ENCODE measurements at places on chromosomes 1 and 21. TPM values are rescaled to one million over a fixed set of nuclear protein-coding genes. Genes with fewer than 3 reads are reported as not detected.

GRCh38 chr1:101128211-101128727 is 102.7 kb upstream of the DPH5 start:
- DNase-seq = no peak

- peak; percentile 32 for DNase-seq
Observed at GRCh38 chr1:162562470-162562828, 927 bp downstream of the UAP1 start.

DNA sequence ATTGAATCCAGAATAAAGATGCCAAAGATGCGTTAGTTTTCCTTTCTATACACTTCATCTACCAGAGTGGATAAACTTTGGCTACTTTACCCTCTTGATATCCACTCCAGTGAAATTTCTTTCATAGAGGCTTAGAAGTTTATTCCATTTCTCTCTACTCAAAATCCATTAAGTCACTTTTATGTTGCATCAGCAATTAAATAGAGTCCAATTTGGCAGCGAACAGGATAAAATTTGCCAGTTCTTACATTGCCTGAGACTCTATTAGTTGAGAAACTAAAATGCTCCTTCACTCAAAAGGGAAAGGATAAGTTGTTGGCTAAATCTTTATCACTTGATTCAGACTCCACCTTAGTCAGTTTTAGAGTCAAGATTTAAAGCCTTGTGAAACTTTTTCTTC is 57.9 kb downstream of the ACBD6 start:
- DNase-seq = no peak

DNA sequence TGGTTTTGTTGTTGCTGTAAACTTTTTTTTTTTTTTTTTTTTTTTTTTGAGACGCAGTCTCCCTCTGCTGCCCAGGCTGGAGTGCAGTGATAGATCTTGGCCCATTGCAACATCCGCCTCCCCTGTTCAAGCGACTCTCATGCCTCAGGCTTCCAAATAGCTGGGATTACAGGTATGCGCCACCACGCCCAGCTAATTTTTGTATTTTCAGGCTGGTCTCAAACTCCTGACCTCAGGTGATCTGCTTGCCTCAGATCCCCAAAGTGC is 78.9 kb upstream of the SLC45A1 start:
- DNase-seq = peak; percentile 65

GRCh38 chr1:39995973-39996393 is 41.0 kb downstream of the MFSD2A start:
- DNase-seq = no peak

DNA sequence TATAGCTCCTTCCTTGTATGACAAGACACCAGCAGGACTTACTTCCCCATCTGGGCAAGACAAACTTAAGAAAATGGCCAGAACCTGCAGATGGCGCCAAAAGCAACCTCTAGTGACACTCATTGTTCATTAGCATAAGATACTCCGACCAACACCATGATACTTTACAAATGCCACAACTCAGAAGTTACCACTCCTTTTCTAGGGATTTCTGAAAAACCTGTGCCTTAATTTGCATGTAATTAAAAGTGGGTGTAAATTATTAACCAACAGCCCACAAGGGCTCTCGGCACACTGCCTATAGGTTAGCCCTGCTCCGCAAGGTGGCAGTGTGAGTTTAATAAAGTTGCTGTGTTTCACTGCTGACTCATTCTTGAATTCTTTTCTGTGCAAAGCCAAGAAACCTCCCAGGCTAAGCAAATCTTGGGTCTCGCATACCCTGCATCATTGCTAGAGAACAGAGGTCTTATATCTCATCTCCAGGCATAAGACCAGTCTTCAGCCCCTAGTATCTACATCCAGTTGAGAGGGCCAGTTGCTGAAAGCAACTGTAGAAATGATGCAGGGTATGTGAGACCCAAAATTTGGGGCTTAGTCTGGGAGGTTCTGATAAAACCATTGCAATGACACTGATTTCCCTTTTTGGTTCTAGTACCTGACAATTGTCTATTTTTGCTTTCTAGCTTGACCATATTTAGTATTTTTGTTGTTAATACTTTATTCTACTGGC is 86.4 kb downstream of the FAF1 start:
- peak; percentile 82 for DNase-seq

DNA sequence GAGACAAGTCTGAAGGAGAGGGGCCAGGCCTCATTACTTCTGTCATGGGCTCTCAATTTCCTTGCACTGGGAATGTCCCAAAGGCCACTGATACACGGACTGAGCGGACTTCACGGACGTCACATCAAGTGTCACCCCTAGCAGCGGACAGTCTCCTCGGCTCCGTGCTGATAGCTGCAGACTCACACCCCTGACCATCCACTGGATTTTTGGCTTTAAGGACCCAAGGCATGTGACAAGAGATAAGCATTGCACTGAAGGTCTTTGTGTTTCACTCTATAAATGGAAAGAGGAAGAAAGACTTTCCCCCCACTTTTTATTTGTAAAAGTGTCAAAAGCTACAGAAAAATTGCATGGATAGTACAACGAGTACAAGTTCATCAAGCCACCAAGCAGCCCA is 200.4 kb upstream of the FGGY start:
- DNase-seq = no peak

DNA sequence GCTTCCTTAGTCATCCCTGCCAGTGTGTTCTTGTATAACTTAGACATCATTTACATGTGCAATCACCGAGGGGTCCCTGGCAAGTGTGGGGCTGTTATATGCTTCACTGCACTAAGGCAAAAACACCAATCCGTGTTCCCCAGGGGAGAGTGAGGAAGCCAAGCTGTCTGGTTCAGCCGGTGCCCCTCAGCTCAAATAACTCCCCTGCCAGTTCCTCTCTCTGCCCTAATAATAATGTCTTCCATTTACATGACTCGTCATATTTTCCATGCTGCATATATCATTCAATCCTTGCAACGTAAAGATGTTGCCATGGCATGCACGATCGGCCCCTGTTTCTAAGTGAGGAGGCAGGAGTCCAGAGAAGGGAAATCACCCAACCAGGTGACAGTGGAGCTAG is 24.4 kb upstream of the NDC1 start:
- no peak for DNase-seq

GRCh38 chr1:224669403-224669802 is 53.3 kb downstream of the CNIH3 start:
- DNase-seq = no peak

DNA sequence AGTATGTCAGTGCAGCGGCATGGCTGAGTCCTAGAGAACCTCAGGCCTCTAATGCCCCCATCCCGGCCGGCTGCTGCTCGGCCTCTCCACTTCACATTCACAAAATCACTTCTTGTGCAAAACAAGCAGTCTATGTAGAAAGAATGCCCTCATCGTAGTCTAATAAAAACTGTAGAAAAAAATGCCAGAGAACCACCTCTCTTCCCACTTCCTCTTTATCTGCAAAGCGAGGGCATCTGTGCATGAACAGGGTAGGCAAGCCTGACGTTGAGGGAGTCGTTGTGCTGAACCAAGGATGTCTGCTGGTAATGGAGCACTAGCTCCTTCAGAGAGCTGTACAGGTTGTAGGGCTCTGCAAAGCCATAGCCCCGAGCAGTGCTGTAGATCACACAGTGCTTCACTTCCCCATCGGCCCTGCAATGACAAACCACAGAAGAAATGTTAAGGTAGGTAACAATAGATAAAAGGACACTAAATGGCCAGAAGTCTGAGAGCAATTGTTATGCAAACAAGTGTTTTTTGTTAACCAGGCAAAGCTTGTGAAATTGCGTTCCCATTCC is 88.9 kb downstream of the PIK3R3 start:
- no peak for DNase-seq

DNA sequence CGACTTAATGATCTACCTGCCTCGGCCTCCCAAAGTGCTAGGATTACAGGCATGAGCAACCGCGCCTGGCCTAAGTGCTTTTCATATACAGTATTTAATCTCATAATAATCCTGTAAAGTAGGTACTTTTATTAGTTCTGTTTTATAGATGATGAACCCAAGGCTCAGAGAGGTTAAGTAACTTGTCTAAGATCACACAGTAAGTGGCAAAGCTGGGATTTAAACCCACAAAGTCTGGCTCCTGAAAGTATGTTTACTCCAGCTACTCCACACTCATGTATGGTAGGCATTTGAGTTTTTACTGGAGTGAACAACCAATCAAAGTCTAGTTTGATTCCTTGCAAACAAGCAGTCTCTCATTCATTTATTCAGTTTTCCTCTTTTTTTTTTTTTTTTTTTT is 2.3 kb downstream of the DFFA start:
- no peak for DNase-seq

- DNase-seq = no peak
Observed at GRCh38 chr1:36876990-36877389, 157.3 kb downstream of the GRIK3 start.

- DNase-seq = no peak
Observed at GRCh38 chr1:113811156-113811887, 954 bp downstream of the RSBN1 start.

Gene TRIM46
- total RNA-seq = 5.9 TPM

Gene ILDR2
- 17.5 TPM for total RNA-seq

Gene FHAD1
- total RNA-seq = 1.3 TPM

Gene AMY1A
- total RNA-seq = not detected

Gene PLEKHN1
- 2.6 TPM for total RNA-seq

Gene HTR6
- not detected for total RNA-seq

Gene FCRL4
- total RNA-seq = not detected

Gene MCOLN3
- 4.0 TPM for total RNA-seq

Gene RORC
- total RNA-seq = 2.1 TPM

Gene ATF3
- 21.6 TPM for total RNA-seq

Measured in renal cortical epithelial cell (primary cell).